Foreskin fibroblast (primary cell): ENCODE measurements at places on chromosomes 3 and 15.
A peak's percentile ranks its signal among the peaks of the same experiment; 100 is the strongest.

- peak; percentile 71 for DNase-seq
Observed at GRCh38 chr3:187748050-187748481, 2.8 kb upstream of the BCL6 start.

DNA sequence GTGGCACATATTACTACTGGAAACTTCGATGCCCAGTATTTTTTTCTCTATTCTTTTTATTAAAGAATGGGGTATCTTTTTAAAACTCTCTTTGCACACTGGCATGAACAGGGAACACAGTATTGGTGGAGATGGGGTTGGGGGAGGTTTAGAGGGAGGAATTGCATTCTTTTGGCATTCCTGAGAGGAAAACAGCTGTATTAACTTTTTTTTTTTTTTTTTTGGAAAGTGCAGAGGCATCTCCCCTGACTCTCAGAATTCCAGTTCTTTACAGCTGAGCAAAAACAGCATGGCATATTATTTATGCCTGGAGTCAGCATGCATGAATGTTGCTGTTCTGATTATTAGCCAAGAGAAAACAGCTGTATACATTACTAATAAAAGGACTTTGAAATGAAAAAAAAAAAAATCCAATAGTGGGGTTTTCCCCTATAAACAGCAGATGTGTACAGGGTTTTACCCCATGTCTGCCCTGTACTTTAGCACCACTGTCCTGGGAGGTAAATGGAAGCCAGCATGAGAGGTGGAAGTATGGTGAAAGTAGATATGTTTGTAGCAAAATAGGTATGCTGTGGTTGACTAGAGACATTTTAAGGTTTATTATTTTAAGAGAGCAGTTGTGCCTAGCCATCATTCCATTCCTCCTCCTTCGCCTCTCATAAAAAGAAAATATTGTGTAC lies 132.2 kb downstream of the FNDC3B start:
- DNase-seq: no peak

DNA sequence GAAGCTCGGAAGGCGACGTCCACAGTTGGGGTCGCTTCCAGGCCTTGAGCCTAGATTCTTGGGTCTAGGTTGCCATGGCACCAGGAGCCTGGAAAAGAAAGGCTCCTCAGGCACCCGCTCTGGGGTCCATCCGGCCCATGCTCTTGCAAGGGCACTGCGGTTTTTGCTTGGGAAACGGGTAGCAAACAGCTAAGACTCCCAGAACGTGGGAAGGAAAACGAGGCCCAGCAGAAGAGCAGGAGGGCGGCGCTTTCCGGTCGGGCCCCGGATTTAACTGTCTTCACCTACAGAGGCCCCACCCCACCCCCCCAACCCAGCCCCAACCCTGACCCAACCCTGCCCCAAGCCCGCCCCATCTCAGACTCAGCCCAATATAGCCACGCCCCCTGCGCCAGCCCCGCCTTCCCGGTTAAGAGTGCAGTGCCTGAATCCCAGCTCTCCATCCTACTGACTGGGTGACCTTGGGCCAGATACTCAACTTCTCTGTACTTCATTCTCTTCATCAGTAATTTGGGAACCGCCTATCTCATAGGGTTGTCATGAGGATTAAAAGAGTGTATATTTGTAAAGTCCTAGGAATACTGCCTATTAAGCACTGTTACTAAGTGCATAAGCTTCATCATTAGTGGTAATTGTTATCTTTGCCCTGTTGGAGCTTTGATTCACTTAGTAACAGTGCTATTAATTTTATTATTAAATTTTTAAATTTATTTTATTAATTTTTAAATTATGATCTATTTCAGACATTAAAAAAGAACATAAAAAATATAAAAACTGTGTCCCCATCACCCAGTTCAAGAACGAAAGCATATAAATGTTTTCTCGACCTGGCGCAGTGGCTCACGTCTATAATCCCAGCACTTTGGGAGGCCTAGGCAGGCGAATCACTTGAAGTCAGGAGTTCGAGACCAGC lies 28.4 kb upstream of the SMAD6 start:
- no peak for DNase-seq

DNA sequence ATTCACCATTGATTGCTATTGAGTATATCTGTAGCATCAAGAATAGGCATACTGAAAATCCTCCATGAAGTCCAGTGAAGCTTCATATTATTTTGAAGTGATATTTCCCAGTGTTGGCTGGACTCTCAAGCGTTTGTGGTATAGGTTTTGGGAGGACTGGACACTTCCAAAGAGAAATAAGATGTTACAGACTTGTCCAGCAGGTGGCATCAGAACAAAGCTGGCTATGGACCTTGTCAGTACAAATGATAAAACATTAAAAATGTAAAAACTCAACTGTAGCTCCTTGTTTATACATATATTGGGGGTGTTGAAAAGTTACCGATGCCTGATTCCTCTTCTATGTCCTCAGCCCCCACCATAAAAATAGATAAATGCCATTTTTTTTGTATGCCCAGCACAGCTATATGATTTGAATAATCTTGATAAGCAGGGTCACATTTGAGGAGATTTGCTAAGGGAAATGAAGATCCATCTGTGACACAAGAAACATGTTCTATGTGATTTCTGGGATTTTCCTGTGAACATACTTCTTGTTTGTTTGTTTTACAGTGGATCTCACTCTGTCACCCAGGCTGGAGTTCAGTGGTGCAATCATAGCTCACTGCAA lies 54.5 kb upstream of the GOLGA6B start:
- DNase-seq: peak; percentile 82

DNA sequence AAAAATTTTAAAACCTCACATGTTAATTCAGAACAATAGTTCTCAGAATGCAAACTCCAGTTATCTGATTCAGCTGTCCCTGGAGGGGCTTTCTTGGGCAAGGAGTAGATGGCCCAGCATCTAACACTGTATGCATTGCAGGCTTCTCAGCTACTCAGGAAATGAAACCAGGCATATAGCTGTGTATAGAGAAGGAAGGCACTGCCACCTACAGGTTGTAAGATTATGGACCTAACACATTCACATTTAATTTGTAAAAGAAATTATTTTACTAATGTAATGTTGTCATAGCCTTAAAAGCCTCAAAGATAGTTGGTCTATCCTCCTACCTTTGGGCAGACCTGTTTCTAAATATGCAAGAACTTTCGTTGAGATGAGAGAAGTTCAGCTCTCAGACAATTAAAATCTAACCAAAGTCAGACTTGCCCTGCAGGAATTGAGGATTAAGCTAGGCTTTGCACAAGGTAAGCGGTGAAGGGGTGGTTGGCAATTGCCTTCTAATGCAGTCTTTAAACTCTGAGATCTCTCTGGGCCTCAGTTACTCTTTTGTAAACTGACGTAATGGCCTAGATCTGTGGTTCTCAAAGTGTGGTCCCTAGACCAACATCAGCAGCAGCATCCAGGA lies 132.8 kb upstream of the SLC24A5 start:
- DNase-seq: peak; percentile 37

GRCh38 chr15:60479361-60480110 lies 594 bp upstream of the ICE2 start:
- no peak for DNase-seq

GRCh38 chr15:94279736-94280135 lies 48.4 kb downstream of the MCTP2 start:
- no peak for DNase-seq

DNA sequence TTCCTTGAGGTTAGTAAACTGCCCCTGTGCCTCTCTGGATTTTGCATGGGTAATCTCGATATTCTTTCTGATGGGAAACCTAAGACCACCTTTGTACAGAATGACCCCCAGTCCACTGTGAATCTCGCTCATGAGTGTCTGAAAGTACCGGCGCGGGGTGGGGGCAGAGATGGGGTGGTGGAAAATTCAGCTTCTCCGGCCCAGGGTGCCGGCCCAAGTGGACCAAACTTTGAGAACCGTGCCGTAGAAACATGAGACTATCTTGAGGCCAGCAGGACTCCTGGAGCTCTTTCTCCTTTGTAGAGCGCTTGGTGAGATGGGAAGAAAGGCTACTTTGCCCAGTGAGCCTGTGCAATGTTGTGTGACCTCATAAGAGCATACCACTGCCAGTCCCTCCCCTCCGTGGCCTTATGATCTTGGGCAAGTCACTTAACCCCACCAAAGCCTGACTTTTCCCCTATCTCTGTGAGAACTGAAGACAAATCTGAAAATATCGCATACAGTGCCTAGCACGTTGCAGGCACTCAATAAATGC lies 40.4 kb upstream of the VEPH1 start:
- DNase-seq: peak; percentile 33
